Muscle of arm (tissue), 14 donors: ENCODE measurements at places on chromosomes 16 and 17. TPM values are rescaled to one million over a fixed set of nuclear protein-coding genes. Genes with fewer than 3 reads are reported as not detected.

- no peak for DNase-seq
Observed at GRCh38 chr16:68884401-68884800, 41.1 kb downstream of the TANGO6 start.

GRCh38 chr17:60766778-60767190 lies 89.1 kb downstream of the BCAS3 start:
- DNase-seq = no peak

DNA sequence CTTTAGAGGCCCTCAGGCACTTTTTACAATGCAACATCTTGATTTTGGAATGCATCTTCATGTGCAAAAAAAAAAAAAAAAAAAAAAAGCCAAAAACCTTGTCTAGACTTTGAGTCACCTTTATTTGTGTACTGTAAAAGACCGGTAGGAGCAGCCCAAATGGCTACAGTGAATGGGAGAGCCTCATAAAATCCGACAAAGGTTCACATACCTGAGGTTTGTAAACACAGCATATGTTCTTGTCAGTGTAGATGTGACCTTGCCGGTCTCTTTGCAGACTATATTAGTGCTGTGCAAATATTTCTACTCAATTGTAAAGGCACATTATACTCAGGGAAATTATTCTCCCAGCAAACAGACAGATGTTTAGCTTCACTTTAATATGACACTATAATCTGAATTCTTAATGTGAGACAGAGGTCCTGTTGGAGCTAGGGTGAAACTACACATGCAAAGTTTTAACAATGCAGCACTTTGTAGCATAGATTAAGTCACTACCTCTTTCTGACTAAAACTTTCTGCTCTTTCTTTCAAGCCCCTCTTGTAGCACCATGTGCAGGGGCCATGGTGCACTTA lies 211.3 kb downstream of the CA10 start:
- DNase-seq = no peak

SLC38A10 gene
- polyA plus RNA-seq = 48.7 TPM

LRRC75A gene
- 7.1 TPM for polyA plus RNA-seq

- DNase-seq = no peak
Observed at GRCh38 chr17:58412961-58413586, 4.3 kb downstream of the RNF43 start.

TNP2 gene
- not detected for polyA plus RNA-seq

- no peak for DNase-seq
Observed at GRCh38 chr16:57959121-57959520, 11.8 kb downstream of the CNGB1 start.

DNA sequence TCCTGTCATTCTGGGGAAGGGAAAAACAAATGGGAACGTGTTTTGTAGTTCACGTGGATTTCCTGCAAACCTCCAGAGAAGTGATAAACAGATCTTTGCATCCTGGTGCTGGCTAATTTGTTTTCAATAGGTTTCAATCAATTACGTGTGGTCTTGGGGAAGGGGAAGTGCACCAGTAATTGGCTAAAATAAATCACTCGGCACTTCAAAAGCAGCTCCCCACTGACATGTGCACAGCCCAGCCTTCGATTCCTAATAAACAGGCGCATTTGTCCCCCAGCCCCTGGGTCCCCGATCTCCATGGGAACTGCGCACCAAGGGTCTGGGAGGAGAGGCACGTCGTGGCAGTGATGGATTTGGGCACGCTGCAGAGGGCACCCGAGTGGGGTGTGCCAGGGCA lies 112.9 kb upstream of the GSE1 start:
- no peak for DNase-seq

- DNase-seq = no peak
Observed at GRCh38 chr16:20847550-20847949, 41.2 kb downstream of the REXO5 start.

DNA sequence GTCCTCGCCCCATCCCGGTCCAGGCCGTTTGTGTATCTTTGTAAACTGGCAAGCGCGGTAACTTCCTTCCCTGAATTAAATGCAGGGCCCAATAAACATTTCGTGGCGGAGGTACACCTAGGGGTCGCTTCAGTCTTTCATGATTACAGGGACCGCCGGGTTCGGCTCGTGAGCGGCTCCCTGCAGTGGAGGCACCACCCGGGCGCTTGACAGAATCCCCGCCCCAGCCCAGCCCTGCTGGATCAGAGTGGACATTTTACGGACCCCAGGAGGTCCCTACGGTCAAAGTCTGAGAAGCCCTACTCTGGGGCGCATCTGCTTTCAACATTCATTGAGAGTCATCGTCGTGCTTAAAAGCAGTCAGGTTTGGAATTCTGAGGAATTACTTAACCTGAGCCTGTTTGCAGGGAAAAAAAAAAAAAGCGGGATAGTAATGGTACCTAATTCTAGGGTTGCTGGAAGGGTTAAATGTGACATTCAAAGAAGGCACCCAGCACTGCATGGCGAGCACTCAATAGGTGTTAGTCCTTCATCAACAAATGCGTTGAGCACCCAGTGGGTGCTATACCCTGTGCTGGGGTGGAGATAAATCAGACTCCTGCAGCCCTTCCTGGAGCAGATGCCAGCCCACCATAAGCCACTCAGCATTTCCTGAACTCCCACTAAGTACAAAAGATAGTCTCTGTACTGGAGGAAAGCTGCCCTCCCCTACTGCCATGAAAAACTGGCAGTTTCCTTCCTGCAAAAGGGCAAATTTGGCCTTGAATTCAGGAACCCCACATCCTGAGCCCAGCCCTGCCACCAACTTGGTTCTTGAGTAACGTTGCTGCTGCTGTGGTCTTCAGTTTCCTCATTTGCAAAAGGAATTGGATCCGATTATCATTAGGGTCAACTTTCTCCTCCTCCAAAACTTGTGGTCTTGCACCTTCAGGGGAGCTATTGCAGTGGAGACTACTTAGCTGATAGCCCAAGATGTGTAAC lies 658 bp upstream of the DUSP3 start:
- no peak for DNase-seq

KRTAP4-6 gene
- polyA plus RNA-seq = not detected

UBALD2 gene
- polyA plus RNA-seq = 11.4 TPM

GRCh38 chr16:637081-638018 lies 1.2 kb upstream of the METTL26 start:
- DNase-seq = no peak

IRX6 gene
- 0.50 TPM for polyA plus RNA-seq

DNA sequence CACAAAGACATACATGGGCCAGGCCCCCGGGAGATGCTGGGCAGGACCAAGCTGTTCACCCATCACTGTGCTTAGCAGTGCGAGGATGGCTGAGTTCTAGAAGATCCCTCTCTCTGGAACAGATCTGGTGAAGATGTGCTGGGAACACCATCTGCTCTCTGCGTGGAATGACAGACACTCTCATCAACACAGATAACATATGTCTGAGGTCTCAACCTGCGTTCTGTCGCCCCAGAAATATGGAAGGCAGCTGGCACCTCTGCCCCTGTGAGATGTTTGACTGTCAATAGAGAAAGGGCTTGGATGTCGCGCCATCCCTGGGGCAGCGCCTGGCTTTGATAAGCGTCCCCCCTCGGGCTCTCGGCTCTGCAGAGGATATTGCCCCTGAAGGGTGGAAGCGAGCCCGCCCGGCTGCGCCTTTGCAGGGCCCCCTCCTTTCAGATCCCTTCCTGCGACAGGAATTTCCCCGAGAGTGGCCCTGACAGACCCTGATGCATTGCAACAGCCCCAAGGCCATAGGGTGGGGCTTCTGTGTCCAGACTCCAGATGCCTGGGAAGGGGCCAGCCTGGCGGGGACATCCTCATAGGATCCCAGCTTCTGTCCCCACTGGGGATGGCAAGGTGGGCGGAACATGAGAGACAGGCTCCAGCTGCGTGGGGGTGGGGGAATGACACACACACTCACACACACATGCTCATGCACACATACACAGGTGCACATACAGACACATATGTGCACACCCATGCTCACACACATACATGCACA lies 86.9 kb upstream of the ZNF469 start:
- DNase-seq = no peak

- DNase-seq = peak; percentile 40
Observed at GRCh38 chr17:74212209-74212912, 1.0 kb upstream of the TTYH2 start.

- no peak for DNase-seq
Observed at GRCh38 chr17:21090902-21091618, 35.7 kb upstream of the DHRS7B start.

PIK3R6 gene
- 5.8 TPM for polyA plus RNA-seq

SLC6A2 gene
- polyA plus RNA-seq = 2.1 TPM
